ENCODE measurements at places on chromosomes 3 and 15. TPM values are rescaled to one million over a fixed set of nuclear protein-coding genes. Genes with fewer than 3 reads are reported as not detected.

The CADPS gene
- total RNA-seq, result 6.1 TPM

The GOLGA8J gene
- not detected for total RNA-seq

The CPN2 gene
- 0.15 TPM for total RNA-seq

The PARP15 gene
- total RNA-seq, result 0.74 TPM

GRCh38 chr15:90864507-90864906 is 3.9 kb upstream of the FURIN start:
- no peak for DNase-seq
- H3K4me3 ChIP-seq, result no peak overlapping the region
- peaks cover 13% of the 10 kb centered on the region for H3K4me1 ChIP-seq
- no peak overlapping the region for H3K27ac ChIP-seq
- H3K27me3 ChIP-seq, result no peaks in the 10 kb centered on the region
- no peaks in the 10 kb centered on the region for H3K36me3 ChIP-seq

DNA sequence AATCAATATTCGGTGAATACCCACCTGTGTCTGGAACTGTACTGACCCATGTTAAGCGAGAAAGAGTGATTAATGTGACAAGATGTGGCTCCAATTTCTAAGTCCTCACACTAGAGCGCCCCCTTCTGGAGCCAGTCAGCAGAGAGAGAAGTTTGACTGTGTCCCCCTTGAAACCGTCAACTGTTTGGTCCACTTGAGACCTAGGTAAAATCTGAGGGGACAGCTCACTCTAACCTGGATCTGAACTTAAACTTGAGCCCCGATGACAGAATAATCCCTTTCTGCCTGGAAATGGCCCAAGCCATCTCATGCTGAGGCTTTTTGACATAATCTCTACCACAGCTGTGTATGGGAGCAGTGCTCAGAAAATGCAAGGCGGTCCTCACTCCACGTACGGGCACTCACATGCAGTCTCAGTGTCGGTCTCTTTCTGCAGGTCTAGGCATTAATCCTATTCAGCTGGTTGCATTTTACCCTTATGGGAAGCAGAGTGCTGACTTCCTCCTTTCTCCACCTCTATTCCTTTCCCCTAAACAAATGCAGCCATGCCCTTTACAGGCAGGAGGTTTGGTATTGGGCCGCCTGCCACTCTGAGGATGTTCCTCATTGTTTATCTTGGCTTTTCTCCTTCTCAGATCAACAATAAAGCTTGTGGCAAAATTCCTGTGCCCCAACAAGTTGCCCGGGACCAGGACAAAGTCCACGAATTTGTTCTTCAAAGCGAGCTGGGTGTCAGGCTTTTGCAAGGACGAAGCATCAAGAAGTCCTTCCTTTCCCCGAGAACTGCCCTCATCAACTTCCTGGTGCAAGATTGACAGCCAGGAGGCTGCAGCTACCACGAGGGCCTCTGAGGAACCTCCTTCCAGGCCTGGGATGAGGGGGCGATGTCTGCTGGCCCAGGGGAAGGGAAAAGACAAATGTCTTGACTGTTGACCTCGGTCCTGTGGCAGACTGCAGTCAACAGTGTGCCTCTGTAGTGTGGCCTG is 47.5 kb upstream of the LIMD1 start:
- peak; percentile 47 for DNase-seq
- H3K36me3 ChIP-seq, result no peaks in the 10 kb centered on the region
- no peaks in the 10 kb centered on the region for H3K27me3 ChIP-seq
- H3K4me1 ChIP-seq, result no peaks in the 10 kb centered on the region

GRCh38 chr3:121998611-121999473 is 23.2 kb downstream of the ILDR1 start:
- peak overlapping the region; percentile 14 for H3K27ac ChIP-seq
- no peaks in the 10 kb centered on the region for H3K4me1 ChIP-seq
- H3K4me3 ChIP-seq, result no peak overlapping the region
- no peaks in the 10 kb centered on the region for H3K36me3 ChIP-seq
- H3K27me3 ChIP-seq, result no peaks in the 10 kb centered on the region

GRCh38 chr3:154235330-154235729 is 89.0 kb downstream of the DHX36 start:
- no peaks in the 10 kb centered on the region for H3K4me1 ChIP-seq
- H3K4me3 ChIP-seq, result no peak overlapping the region
- DNase-seq, result no peak
- H3K27me3 ChIP-seq, result no peaks in the 10 kb centered on the region
- H3K27ac ChIP-seq, result no peak overlapping the region

DNA sequence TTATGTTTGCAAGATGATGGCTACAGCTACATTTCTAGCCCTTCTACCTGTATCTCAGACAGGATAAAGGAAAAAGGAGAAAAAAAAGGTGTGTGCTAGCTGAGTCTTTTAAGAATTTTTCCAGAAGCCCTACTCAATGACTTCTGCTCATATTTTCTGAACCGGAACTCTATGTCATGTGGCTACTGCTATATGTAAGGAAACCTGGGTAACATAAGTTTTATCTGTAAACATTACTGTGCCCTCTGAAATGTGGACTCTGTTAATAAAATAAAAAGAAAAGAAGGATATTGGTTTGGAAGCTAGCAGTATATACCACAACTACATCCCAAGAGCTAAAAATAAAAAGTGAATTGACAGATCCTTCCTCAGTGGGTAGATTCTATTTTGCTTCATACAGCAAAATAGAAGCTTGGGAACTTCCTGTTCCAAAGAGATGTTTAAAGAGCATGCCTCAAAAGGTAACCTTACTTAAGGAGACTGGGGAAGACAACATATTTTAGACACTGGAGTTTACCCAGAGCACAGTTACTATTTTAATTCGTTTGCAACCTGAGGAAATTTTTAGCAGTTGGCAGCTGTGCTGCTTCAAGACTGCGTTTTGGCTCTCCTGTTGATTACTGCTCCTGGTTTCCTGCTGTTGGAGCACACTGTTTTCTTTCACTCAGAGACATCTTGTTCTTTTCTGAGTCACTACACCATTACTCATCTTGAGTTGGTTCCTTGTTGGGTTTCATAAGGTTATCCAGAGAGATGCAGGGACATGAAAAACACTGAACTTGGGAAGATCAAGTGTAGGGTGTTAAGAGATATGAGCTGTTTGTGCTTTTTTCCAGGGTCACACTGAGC is 280.7 kb downstream of the NFKBIZ start:
- no peak overlapping the region for H3K27ac ChIP-seq
- DNase-seq, result no peak
- no peaks in the 10 kb centered on the region for H3K27me3 ChIP-seq
- no peaks in the 10 kb centered on the region for H3K36me3 ChIP-seq
- H3K4me1 ChIP-seq, result no peaks in the 10 kb centered on the region
- H3K4me3 ChIP-seq, result no peak overlapping the region

DNA sequence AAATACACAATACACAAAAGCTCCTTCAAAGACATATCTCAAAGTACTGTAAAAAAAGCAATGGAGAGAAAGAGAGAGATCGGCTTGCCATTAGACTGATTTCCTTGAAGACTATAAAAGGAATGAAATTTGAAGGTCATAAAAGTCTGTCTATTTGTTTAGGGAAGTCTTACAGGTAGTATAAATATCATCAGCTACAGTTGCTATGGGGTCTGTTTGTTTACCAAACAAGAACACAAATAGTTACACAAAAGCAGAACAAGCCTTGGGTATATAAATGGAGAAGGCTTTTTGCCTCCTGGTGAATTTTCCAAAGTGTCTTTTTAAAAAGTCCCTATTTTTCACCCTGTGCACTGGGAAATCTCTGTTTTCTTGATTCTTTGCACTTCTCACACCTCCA is 552.3 kb downstream of the FOXP1 start:
- no peak for DNase-seq
- no peaks in the 10 kb centered on the region for H3K36me3 ChIP-seq

DNA sequence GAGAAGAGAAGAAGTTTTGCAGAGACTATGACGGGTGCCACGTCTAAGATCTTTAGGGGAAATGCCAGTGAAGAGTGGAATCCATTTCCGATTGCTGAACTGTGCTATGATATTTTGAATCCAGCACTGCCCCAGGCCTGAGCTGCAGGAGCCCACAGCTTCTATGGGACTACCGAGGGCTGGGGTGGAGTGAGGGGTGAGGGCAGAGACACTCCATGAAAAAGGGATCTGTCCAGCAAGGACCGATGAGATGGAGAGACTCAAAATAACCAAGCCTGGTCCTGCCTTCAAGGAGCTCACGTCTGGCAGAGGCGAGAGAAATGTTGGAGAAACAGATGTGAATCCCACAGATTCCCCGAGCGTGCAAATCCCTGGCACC is 79.8 kb upstream of the MEF2A start:
- no peaks in the 10 kb centered on the region for H3K36me3 ChIP-seq
- H3K27ac ChIP-seq, result peak overlapping the region; percentile 28
- H3K4me3 ChIP-seq, result peak overlapping the region; percentile 34
- no peaks in the 10 kb centered on the region for H3K27me3 ChIP-seq

DNA sequence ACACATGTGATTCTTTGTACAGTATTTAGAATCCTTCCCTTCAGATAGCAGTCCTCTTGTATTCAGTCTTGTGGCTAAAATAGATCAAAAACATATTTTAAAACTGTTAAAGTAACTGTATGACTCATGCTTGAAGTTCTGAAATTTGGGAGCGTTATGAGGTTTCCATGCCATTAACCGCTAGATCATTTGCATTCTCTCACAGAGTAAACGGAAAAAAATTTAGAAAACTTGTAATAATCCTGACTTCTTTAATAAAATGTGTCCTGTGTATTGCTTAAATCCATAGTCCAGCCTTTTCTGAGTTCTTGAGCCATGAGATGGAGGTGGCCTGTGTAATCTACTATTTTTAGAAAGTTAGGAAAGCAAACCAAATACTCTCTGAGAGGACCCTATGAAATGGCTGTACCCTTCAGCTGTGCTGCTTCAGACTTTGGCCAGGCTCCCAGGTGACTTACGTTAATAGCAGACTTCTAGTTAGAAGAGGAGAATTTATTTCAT is 33.8 kb downstream of the MBNL1 start:
- no peak overlapping the region for H3K27ac ChIP-seq
- H3K27me3 ChIP-seq, result no peaks in the 10 kb centered on the region
- H3K4me1 ChIP-seq, result peaks cover 3% of the 10 kb centered on the region
- no peak overlapping the region for H3K4me3 ChIP-seq
- no peaks in the 10 kb centered on the region for H3K36me3 ChIP-seq

DNA sequence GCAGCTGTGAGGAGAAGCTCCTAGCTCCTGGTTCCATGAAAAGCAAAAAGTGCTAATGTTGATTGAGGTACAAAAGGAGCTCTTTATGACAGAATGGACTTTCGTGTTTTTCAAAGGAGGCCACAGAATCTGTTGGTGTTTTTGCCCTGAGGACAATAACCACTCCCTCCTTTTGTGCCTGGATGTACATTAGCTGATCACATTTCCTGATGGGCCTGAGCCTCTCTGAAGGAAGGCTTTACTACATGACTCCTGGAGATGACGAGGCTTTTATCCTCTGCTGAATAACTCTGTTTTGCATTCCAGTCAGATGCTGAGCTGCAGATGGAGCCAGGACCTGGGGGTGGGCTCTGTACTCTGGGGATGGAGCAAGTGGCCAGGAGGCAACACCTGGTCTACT is 301.9 kb downstream of the CACNA2D3 start:
- H3K4me1 ChIP-seq, result no peaks in the 10 kb centered on the region
- H3K4me3 ChIP-seq, result no peak overlapping the region
- DNase-seq, result no peak
- H3K36me3 ChIP-seq, result no peaks in the 10 kb centered on the region
- H3K27me3 ChIP-seq, result no peaks in the 10 kb centered on the region

- no peaks in the 10 kb centered on the region for H3K27me3 ChIP-seq
- H3K4me1 ChIP-seq, result no peaks in the 10 kb centered on the region
- no peaks in the 10 kb centered on the region for H3K36me3 ChIP-seq
- H3K4me3 ChIP-seq, result no peak overlapping the region
- DNase-seq, result no peak
- no peak overlapping the region for H3K27ac ChIP-seq
These were observed 138.0 kb upstream of the THBS1 start for GRCh38 chr15:39442898-39443297.

DNA sequence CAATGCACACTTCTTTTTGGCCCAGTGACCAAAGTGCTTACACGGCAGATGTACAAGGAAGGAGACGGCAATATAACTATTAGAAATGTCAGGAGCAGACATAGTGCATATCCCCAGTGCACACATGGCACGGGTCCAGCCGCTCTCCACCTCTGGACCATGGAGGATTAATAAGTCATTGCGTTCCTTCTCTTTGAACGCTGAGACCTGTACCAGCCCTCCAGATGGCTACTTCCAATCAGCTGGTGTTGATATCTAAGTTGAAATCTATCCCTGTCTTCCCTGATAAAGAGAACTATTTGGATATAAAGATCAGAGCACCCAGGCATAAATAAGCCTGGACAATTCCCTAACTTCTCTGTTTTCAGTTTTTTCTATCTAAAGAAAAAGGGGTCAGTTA is 212.5 kb downstream of the CADPS start:
- H3K4me3 ChIP-seq, result no peak overlapping the region
- H3K27ac ChIP-seq, result no peak overlapping the region
- H3K4me1 ChIP-seq, result no peaks in the 10 kb centered on the region
- no peak for DNase-seq

GRCh38 chr3:60754617-60755016 is 496.6 kb downstream of the FHIT start:
- H3K4me3 ChIP-seq, result no peak overlapping the region
- no peak for DNase-seq
- H3K27me3 ChIP-seq, result no peaks in the 10 kb centered on the region
- no peaks in the 10 kb centered on the region for H3K4me1 ChIP-seq
- H3K36me3 ChIP-seq, result no peaks in the 10 kb centered on the region

- no peaks in the 10 kb centered on the region for H3K36me3 ChIP-seq
- H3K27me3 ChIP-seq, result no peaks in the 10 kb centered on the region
- peak; percentile 73 for DNase-seq
- H3K4me1 ChIP-seq, result peaks cover 12% of the 10 kb centered on the region
- no peak overlapping the region for H3K27ac ChIP-seq
These were observed 107.4 kb upstream of the GRM7 start for GRCh38 chr3:6753536-6753935.

DNA sequence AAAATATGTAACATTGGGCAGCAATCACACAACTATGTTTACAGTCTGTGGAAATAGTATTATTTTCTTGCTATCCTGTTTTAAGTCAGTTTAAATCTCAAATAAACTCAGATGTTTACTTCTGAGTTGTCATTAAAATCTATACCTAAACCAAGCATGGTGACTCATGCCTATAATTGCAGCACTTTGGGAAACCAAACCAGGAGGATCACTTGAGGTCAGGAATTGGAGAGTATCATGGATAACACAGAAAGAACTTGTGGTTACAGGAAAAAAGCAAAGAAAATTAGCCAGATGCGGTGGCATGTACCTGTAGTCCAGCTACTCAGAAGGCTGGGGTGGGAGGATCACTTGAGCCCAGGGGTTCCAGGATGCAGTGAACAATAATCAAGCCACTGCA is 631.6 kb upstream of the EPHA6 start:
- H3K27me3 ChIP-seq, result no peaks in the 10 kb centered on the region
- no peak for DNase-seq
- H3K36me3 ChIP-seq, result no peaks in the 10 kb centered on the region
- H3K4me1 ChIP-seq, result no peaks in the 10 kb centered on the region

DNA sequence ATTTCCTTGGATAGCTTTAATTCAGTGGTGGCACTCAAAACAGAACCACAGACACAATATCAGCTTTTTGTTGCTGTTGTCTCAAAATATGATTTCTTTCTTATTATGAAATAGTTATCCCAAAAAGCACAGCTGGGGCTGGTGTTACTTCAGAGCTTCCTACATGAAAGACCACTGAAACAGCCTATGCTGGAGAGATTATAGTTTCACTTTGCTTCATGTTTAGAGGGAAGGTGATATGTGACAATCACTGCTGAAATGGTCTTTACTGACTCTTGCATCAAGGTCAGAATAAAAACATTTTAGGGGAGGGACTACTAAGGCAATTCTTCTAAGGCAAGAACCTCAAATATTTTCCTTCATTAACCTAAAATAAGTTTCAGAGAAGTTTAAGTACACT is 190.7 kb downstream of the TNIK start:
- no peaks in the 10 kb centered on the region for H3K36me3 ChIP-seq
- no peaks in the 10 kb centered on the region for H3K4me1 ChIP-seq
- H3K4me3 ChIP-seq, result no peak overlapping the region
- no peak overlapping the region for H3K27ac ChIP-seq
- DNase-seq, result no peak
